Activated T-helper 1 cell treated with Interleukin-2 at 50 U/mL for 16 hours (primary cell): ENCODE measurements at places on chromosomes 6 and 20.

DNA sequence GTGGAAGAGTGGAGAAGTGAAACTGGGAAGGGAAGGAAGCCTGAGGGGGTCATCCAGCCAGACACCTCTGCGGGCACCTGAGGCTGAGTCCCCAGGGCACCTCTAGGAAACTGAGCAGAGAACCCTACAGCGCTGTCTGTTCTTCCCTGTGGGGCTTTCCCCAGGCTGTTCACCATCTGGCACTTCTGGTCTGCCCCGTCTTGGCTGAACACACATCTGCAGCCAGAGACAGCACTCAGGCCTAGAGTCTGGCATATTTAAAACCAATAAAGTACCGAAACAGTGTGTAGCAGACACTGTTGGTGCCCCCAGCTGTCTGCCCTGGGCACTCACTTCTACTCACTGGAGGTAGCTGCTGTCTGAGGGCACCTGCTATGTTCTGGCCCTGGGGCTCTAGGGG, 9.4 kb upstream of the ARFGEF2 start:
- DNase-seq: no peak

DNA sequence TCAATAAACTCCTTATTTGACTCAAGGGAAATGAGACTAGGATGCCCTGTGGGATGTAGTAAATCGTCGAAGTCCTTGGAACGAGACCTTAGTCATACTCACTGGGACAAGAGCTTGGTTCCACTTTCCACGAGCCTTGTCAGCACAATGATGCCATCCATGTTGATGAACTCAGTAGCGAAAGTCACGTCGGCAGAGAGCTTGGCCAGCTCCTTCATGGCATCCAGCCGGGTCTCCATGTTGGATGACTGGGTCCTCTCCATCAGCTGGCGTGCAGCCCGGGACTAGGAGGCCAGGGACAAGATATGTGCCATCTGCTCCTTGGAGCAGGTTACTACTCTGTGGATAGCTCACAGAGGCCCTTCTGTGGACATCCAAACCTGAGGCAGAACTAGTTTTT, 17.5 kb downstream of the ELMO2 start:
- no peak for DNase-seq

- no peak for DNase-seq
Observed at GRCh38 chr20:1401451-1401907, 8.6 kb upstream of the FKBP1A start.

DNA sequence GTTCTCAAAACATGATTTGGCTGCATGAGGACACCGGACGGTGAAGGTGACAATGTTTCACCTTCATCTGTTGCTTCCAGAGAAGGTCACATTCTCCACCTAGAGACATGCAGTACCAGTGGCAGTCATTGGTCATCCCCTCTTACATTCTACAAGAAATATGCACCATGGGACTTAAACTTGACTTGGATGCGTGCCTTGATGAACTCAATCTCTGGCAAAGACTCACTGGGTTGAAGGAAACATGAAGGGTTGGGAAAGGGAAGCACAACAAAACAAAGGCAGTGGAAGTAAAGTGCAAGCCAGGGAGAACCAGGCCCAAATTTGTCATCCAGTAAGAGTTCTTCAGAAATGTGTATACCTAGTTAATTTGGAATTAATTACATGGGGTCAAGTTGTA, 39.4 kb upstream of the ARMH2 start:
- no peak for DNase-seq

DNA sequence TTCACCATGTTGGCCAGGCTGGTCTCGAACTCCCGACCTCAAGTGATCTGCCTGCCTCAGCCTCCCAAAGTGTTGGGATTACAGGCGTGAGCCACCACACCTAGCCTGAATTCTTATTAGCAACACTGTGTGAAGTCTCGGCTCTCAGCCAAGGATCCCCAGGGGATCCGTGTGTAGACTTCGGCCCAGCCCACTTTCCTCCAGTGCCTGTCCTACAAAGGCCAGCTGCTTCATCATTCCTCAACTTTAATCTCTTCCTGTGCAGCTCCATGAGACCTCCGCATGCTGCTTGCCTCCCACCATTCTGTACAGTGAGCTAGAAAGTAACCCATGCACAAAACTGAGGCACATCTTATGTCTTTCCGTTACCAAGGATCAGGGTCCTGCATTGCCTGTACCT, 71.8 kb downstream of the SAMD3 start:
- DNase-seq: no peak

- DNase-seq: no peak
Observed at GRCh38 chr20:58715391-58715800, 22.8 kb downstream of the NPEPL1 start.

DNA sequence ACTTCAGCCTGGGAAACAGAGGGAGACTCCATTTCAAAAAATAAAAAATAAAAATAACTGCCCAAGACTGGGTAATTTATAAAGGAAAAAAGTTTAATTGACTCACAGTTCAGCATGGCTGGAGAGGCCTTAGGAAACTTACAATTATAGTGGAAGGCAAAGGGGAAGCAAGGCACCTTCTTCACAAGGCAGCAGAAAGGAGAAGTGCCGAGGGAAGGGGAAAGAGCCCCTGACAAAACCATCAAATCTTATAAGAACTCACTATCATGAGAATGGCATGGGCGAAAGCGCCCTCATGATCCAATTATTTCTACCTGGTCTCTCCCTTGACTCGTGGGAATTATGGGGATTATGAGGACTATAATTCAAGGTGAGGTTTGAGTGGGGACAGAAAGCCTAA, 95.5 kb upstream of the LGSN start:
- DNase-seq: no peak

- no peak for DNase-seq
Observed at GRCh38 chr6:166488701-166489100, 97.8 kb downstream of the RAMACL start.

DNA sequence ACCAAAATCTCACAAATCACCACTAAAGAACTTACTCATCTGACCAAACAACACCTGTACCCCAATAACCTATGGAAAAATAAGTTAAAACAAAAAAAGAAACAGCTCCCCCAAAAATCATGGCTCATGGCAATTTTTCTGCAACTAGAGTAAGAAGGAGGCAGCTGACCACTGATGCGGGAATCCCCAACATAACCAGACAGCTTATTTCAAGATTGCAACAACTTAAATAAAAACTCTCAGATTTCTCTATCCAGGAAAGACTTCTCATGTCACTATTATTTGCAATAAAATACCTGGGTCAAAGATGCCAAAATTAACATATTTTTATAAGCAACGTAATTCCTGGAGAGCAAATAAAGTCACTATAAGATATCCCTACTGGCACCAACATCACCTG, 128.1 kb upstream of the LY86 start:
- DNase-seq: no peak

DNA sequence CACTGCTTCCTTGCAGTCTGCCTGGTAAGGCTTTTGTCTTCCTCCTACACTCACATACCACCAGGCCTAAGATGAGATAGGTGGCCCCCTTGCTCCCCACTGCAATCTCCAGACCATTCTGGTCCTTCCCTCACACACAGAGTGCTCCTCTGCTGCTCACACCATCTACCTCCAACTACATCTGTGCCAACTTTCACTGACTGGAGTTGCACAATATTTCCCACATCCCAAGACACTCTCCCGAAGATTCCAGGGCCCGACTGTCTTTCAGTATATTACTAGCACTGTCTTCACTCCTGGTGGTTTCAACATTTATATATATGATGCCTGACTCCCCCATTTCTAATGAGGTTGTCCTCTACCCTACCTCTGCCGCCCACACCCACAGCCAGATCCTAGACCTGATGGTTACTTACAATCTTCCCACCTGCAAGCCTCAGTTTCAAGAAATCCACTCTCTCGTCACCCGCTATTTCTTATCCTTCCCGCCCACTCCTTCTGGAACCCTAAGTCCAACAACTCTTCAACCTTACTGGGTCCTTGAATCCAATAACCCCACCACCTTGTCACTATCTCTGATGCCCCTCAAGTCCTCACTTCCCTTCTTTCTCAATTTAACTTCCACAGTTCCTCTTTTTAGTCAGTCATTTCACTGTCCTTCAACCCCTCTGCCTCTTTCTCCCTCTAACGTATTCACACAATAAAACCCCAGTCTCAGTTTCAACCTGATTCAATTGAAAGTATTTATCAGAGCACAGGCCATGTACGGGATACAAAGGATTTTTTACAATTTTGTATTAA, 21.6 kb downstream of the RALGAPA2 start:
- DNase-seq: no peak

- no peak for DNase-seq
Observed at GRCh38 chr20:36519012-36519719, 22.2 kb upstream of the MYL9 start.

- no peak for DNase-seq
Observed at GRCh38 chr20:59708326-59708725, 104.0 kb downstream of the PHACTR3 start.

DNA sequence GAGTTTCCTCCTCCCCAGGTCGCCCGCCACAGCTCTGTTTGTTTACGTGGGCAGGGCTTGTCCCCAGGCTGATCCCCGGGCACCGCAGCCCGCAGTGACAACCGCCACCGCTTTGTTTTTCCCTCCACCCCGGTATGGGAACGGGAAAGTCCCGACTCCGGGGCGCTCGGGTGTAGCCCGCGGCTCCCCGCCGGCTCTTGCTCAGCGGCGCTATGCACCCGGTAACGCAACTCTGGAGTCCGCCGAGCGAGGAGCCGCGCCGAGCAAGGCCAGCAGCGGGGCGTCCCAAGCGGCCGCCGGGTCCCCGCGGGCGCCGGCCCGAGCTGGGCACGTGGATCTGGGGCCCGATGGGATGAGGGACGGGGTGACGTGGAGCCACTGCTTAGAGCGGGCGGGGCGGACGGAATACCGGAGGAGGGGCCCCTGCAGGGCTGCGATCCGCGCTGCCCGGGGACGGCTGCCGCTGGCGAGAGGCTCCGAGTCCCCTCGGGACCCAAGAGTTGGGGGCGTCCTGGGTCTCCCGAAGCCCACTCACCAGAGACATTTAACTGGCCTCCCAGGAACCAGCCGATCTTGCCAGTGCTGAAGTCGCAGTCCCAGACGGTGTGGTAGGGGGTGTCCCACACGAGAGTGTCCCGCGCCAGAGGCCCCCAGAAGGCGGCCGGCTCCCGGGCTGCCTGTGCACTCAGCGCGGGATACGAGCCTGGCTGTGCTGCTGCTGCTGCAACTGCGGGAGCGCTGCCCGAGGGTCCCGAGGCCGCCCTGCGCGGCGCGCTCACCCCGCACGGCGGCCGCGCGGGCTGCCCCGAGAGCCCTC, 497 bp downstream of the ACSS1 start:
- DNase-seq: peak; percentile 66

GRCh38 chr6:168640768-168641167, 199.8 kb downstream of the SMOC2 start:
- no peak for DNase-seq

GRCh38 chr6:43793154-43793874, 23.3 kb downstream of the VEGFA start:
- DNase-seq: no peak

- DNase-seq: no peak
Observed at GRCh38 chr6:9799582-9799981, 615.3 kb downstream of the TFAP2A start.

- no peak for DNase-seq
Observed at GRCh38 chr20:12670301-12670700, 338.5 kb upstream of the SPTLC3 start.

- no peak for DNase-seq
Observed at GRCh38 chr6:150377211-150377781, 8.5 kb downstream of the IYD start.

DNA sequence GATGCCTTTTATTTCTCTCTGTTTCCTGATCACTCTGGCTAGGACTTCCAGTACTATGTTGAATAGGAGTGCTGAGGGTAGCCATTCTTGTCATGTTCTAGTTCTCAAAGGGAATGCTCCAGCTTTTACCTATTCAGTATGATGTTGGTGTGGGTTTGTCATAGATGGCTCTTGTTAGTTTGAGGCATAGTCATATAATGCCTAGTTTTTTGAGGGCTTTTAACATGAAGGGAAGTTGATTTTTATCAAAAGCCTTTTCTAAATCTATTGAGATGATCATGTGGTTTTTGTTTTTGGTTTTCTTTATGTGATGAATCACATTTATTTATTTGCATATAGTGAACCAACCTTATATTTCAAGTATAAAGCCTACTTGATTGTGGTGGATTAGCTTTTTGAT, 55.6 kb downstream of the KLHL32 start:
- DNase-seq: no peak

DNA sequence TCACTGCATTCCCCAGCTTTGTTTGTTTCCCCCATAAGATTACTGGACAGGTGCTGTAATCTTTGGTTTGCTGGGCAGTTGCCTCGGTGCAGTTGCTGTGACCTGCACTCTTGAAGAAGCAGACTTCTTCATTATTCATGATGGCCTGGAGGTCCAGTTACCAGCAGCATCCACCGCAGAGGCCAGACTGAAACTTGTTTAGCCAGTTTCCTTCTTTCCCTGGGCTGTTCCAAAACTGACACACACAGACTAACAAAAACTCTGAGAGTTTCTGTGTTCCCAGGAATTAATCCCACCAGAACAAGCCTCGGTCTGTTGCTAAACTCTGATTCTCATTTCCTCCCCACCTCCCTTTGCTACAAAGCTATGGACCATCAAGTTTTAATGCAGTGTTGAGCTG, 144.1 kb downstream of the QRSL1 start:
- no peak for DNase-seq

- DNase-seq: no peak
Observed at GRCh38 chr20:8432435-8433148, 300.5 kb downstream of the PLCB1 start.

DNA sequence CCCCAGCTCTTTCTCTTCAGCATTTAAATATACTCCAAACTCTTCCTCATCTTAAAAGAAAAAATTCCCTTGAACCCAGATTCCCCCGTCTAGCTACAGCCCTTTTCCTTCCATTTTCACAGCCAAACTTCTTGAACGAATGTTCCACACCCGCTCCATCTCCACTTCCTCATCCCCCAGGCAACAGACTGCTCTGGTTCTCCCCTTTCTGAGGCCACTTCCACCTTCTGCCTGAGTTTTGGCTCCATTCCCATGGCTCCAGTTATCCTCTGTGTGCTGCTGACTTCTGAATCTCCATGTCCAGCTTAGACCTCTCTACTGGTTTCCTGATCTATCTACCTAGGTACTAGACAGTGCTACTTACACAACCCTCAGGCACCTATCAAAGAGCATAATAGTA, 106.4 kb downstream of the RALGAPA2 start:
- no peak for DNase-seq

DNA sequence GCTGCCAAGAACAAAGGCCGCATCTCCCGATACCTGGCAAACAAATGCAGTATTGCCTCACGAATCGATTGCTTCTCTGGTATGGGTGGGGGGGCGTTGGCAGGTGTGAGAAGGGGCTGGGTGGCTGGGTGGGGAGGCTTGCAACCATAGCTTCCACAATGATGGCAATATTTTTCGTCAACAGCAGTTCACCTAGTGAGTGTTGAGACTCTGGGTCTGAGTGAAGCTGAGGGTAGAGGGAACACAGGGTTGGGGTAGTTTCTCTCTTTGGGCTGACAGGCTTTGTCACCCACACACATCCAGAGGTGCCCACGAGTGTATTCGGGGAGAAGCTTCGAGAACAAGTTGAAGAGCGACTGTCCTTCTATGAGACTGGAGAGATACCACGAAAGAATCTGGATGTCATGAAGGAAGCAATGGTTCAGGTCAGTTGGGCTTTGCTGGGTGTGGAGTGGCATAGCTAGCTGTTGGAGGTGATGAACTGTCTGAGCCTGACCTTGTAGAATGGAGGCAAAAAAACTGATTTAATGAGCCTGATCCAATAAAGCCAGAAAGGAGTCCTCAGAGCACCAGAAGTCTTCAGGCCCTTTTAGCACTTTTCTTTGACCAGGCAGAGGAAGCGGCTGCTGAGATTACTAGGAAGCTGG, 4.2 kb downstream of the NOP56 start:
- no peak for DNase-seq

- no peak for DNase-seq
Observed at GRCh38 chr20:12386821-12387220, 469.1 kb downstream of the BTBD3 start.
